Effector memory CD8-positive, alpha-beta T cell (primary cell): ENCODE measurements at places on chromosomes 4 and X.

DNA sequence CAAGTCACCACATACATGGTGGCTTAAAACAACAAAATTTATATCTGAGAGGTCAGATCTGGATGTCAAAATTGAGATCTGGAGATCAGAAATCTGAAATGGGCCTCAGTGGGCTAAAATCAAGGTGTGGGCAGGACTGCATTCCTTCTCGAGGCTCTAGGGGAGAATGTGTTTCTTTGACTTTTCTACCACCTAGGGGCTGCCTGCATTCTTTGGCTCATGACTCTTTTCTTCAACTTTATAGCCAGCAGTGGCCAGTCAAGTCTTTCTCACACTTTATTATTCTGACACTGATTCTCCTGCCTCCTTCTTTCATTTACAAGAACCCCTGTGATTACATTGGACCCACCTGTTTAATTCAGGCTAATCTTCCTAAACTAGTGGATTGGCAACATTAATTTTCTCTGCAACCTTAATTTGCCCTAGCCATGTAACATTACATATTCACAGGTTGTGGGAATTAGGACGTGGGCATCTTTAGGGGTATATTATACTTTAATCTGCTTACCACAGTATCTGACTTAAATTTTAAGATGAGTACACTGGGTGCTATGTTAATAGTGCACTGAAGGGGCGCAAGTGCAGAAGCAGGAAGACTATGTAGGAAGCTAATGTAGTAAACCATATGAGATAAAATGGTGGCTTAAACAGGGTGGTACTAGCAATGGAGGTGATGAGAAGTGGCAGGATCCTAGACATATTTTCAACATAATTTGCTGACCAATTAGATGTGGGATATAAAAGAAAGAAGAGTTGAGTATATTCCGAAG is 188.0 kb downstream of the SLC4A4 start:
- DNase-seq, result no peak

DNA sequence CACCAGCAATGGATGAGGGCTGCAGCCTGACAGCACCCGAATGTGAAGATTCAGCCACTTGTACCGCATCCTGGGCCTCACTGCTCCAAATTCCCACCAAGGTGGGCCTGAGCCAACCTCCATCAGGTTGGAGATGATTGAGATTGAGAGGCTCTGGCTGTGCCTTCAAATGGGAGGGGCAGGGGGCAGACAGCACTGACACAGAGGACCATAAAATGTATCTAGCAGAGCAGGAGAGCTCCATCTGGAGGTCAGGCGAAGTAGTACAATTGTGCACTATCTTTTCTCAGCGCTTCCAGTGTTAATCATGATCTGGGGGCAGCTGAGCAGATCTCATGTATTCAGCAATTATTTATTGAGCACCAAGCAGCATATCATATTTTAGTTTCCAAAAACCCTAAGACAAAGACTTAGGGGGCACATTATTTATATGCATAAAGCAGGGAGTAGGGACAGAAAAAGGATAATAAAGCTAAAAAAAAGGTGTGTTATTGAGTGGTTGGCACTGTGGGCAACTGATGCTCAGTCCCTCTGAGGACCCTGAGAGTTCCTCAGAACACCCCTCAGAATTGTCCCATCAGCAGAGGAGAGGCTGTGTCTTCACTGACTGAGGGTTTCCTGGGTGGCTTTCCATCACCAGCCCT is 31.6 kb upstream of the C1QTNF7 start:
- DNase-seq, result peak; percentile 22

- no peak for DNase-seq
Observed at GRCh38 chr4:40912460-40913184, 162.9 kb downstream of the NSUN7 start.

DNA sequence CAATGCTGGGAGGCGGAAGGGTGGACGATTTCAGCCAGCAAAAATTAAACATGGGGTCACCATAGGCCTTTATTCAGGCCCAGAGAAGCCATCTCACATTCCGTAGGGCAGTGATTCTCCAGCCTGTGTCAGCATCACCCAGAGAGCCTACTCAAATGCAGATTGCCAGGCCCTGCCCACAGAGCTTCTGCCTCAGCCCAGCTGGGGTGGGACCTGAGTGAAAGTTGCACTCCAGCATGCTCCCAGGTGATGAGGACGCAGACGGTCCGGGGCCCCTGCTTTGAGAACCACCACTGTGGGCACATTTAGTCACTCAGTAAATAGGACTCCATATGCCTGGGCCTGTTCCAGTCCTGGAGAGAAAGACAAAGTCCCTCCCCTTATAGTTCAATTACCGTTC is 12.4 kb upstream of the C4orf50 start:
- DNase-seq, result no peak

DNA sequence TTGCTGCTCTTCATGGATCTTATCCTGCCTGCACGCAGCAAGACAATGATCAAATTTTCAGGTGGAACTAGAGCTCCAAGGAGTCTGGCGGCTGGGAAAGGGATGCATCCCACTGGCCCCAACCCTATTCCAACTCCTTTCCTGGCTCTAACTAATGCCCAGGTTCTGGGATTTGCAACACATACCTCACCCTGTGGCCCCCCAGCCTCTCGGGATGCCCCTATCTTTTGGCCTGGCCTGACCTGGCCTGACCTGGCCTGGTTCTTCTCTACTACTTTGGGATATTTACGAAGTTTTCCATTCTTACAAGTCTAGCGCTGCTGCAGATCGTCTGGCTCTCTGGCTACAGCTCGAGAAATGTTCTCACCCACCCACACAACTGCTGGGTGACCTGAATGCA is 56.4 kb upstream of the CDKN2AIP start:
- DNase-seq, result no peak

DNA sequence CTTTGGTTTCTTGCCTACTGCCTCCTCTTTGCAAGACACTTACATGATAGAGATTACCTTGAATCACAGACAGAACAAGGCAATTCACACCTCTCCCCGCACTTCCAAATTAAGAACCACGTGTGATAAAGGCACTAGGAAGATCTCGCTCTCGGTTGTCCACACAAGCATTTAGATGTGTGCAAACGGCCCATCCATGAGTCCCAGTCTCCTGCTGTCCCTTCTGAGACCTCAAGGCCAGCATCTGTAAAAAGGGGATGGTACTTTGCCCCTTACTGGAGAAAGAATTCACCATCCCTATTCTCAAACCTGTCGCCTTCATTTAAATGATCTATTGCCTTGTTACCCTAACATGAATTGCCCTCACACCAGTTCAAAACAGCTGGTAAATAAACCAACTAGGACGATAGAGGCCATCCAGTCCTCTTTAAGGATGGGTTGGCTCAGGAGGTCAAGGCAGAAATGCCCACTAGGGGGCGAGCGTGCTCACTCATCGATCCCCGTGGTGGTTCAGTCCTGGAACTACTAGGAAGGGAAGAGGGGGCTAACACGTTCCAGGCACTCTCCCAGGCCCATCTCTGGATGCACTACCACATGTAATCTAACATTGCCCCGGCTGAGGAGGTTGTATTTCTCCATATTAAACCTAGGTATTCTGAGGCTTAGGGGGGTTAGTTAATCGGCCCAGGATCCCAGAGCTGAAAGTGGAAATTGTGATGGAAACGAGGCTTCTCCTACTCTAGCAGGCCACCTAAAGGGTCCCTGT is 95.8 kb downstream of the DHX15 start:
- peak; percentile 44 for DNase-seq

GRCh38 chrX:150084496-150085229 is 146.4 kb upstream of the EOLA2 start:
- no peak for DNase-seq

DNA sequence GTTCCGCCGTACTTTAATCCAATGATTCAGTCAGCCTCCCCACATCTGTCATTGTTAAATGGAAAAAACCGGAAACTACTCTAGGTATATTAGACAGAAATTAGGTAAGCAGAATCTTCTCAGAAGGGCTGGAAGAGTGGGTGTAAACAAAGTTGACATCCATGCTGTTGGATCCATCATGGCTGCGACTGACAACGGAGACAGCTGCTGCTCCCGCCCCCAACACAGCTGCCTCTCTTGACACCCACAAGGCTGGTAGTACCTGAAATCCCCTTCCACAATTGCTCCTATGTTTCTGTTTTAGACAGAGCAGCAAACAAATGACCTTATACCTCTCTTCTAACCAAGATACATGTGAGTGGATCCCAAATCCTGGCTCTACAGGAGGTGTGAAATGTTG is 66.6 kb downstream of the RXFP1 start:
- DNase-seq, result no peak

- DNase-seq, result no peak
Observed at GRCh38 chr4:52371841-52372240, 287.3 kb downstream of the USP46 start.

DNA sequence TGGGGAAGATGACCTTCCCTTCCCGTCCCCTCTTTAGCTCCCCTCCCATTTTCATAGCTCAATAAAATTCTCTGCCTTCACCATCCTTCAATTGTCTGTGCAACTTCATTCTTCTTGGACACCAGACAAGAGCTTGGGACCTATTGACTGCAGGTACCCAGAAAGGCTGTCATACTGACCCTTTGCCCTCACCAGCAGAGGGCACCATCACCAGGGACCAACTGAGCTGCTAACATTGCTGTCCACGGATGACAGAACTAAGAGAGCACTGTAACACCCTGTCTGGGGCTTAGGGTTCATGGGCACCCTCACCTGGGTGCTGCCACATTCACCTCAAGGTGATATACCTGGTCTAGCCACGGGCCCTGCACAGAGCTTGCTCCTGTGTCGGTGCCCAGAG is 141.3 kb upstream of the VCX3B start:
- no peak for DNase-seq

GRCh38 chrX:119753001-119753400 is 5.4 kb upstream of the SOWAHD start:
- no peak for DNase-seq

DNA sequence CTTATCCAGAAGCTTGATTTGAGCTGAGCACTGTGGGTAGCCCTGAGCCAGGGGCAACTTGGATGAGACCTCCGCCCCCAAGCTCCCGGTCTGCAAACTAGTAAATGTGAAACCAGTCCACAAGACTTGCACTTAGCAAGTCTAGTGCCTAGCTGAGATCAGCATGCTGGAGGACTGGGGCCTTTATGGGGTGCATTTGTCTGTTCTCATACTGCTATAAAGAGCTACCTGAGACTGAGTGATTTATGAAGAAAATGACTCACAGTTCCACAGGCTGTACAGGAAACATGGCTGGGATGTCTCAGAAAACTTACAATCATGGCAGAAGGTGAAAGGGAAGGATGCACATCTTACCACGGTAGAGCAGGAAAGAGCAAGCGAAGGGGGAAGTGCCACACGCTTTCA is 42.1 kb upstream of the HOPX start:
- DNase-seq, result no peak

GRCh38 chr4:185734214-185734613 is 77.8 kb downstream of the SORBS2 start:
- no peak for DNase-seq

DNA sequence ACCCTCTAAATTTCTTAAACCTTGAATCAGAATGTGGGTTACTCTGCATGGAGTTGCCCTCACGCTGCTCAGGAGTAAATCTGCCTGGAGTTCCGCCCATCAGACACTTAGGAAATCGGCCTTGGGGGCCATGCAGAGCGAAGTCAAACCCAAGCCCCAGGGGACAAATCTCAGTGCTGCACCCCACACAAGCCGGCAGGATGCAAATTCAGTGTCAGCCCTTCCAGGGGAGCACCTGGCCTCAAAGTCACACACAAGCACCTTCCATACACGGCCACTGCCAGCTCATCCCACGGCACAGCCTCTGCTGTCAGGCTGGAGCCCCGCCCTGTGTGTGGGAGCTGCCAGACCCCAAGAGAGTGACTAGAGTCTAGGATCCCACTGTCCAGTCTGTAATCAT is 27.4 kb downstream of the RNF212 start:
- DNase-seq, result no peak

DNA sequence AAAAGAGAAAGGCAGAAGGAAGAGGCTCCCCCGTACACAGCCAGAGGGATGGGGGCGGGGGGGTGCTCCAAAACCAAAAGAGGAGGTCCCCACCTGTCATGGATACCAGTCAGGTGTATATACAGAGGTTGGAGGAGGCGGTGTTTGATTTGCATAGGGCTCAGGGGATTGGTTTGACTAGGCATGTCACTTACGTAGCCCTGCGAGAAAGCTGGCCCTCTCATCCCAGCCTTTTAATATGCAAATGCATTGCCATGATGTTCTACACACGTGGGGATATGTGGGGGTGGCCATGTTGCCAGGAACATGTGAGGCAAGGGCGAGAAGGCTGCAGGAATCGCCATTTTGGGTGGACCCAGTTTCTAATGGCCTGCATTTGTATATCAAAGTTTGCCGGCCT is 38.6 kb downstream of the TMEM150C start:
- DNase-seq, result no peak

GRCh38 chr4:143616771-143617170 is 83.7 kb downstream of the FREM3 start:
- no peak for DNase-seq
